ENCODE measurements at places on chromosomes 12 and 14. TPM values are rescaled to one million over a fixed set of nuclear protein-coding genes. Genes with fewer than 3 reads are reported as not detected.
A peak's percentile ranks its signal among the peaks of the same experiment; 100 is the strongest.

The SAMD15 gene
- total RNA-seq = 0.83 TPM

DNA sequence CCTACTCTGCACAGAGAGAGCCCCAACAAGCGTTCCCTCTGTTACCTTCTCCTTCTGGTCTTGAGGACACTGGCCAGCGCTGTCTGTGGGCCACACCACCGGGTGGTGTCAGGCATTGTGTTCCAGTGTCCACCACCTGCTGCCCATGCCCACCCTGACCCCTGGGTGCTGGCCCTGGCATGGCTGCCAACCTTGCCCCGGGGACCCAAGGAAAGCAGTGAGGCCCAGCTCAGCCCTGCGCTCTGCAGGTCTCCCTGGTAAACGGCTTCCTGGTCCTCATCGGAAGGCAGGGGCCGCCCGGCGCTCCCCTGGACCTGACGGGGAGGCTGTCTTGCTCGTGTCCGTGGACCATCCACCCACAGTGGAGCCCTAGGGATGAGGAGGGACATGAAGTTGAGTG is 21.8 kb upstream of the MEG3 start:
- H3K4me3 ChIP-seq = no peak overlapping the region
- H3K4me1 ChIP-seq = no peaks in the 10 kb centered on the region
- H3K27ac ChIP-seq = no peak overlapping the region
- H3K36me3 ChIP-seq = peaks cover 13% of the 10 kb centered on the region

- DNase-seq = no peak
- H3K36me3 ChIP-seq = peaks cover 5% of the 10 kb centered on the region
- peaks cover 2% of the 10 kb centered on the region for H3K27me3 ChIP-seq
- H3K4me1 ChIP-seq = peaks cover 17% of the 10 kb centered on the region
- no peak overlapping the region for H3K4me3 ChIP-seq
- no peak overlapping the region for H3K27ac ChIP-seq
Observed at GRCh38 chr12:116558280-116559161, 660 bp upstream of the MAP1LC3B2 start.

- H3K36me3 ChIP-seq = no peaks in the 10 kb centered on the region
- H3K27me3 ChIP-seq = no peaks in the 10 kb centered on the region
- no peak overlapping the region for H3K27ac ChIP-seq
- no peak for DNase-seq
- H3K4me1 ChIP-seq = no peaks in the 10 kb centered on the region
- H3K4me3 ChIP-seq = no peak overlapping the region
Observed at GRCh38 chr14:85912141-85912540, 382.2 kb downstream of the FLRT2 start.

GRCh38 chr12:5571115-5571514 is 139.2 kb downstream of the NTF3 start:
- no peak overlapping the region for H3K27ac ChIP-seq
- H3K4me3 ChIP-seq = no peak overlapping the region
- peaks cover 27% of the 10 kb centered on the region for H3K4me1 ChIP-seq

- H3K4me1 ChIP-seq = no peaks in the 10 kb centered on the region
- H3K4me3 ChIP-seq = no peak overlapping the region
- peaks cover 2% of the 10 kb centered on the region for H3K27me3 ChIP-seq
- no peak overlapping the region for H3K27ac ChIP-seq
Observed at GRCh38 chr14:39576258-39576657, 144.0 kb upstream of the FBXO33 start.

- peak overlapping the region; percentile 91 for H3K27ac ChIP-seq
Observed at GRCh38 chr14:56339855-56340701, 221.9 kb downstream of the PELI2 start.

DNA sequence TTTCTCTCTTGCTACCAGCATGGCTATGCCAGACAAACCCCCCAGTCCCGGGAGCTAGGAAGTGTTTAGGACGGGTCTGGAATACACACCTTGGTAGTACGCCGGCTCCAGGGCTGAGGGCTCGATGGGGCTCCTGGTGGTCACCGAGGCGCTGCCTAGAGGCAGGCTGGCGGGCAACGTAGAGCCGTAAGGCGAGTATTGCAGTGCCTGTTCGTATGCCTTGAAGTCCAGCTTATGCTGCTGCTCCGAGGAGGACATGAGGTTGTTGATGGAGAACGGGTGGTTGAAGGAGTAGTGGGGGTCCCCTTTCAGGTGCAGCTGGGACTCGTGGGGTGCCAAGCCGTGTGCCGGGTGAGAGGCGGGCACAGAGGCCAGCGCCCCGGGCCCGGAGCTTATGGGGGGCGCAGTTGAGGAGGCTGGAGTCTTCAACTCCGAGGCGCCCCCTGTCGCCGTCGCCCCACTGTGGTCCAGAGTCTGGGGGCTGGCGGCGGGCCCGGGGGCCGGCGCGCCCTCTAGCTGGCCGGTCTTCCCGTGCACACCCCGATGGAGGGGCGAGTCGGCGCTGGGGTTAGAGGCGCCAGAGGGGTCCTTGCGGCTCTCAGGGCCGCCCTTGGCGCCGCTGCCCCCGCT is 3.6 kb downstream of the FOXA1 start:
- no peak for DNase-seq
- peaks cover 59% of the 10 kb centered on the region for H3K4me1 ChIP-seq

DNA sequence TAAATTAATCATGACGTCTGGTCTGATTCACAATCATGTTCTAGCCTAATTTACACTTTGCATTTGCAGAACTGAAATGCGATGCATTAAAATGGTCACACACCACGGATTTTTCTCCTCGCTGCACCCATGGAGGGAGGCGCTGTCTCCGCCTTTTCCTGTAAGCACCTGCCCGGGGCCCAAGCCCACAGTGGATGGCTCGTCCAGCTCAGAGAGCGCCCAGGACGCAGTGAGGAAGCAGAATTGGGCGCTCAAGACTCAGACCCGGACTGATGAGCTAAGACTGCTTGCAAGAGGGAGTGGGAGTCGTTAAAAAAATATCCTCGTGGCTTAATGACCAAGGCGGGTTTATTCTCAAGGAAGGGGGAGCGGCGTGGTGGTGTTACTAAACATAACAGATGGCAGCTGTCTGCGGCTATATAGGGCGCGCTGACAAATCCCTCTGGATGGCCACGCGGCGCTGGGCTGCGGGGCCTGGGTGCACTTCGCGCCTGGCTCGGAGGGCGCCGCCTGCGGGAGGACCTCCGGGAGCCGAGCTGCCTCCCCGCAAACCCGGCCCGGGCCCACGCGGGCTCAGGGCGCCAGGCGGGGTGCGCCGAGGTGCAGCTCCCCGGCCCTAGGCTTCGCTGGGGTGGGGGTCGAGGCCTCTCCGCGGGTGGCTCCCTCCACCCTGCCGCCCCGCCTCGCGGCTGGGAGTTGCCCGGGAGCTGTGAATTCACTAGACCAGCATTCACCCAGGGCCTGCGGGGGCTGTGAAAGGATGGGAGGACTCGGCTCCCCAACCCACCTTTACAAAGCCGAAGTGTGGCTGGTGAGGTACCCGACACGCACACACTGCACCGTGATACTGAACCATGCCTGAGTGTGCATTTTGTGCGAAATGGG is 78.7 kb downstream of the PPM1A start:
- no peak overlapping the region for H3K27ac ChIP-seq
- H3K27me3 ChIP-seq = peaks cover 32% of the 10 kb centered on the region
- no peak overlapping the region for H3K4me3 ChIP-seq
- no peak for DNase-seq

GRCh38 chr12:30945443-30946164 is 19.1 kb downstream of the TSPAN11 start:
- H3K27me3 ChIP-seq = peaks cover 15% of the 10 kb centered on the region
- no peaks in the 10 kb centered on the region for H3K36me3 ChIP-seq
- DNase-seq = no peak
- no peaks in the 10 kb centered on the region for H3K4me1 ChIP-seq
- no peak overlapping the region for H3K27ac ChIP-seq

DNA sequence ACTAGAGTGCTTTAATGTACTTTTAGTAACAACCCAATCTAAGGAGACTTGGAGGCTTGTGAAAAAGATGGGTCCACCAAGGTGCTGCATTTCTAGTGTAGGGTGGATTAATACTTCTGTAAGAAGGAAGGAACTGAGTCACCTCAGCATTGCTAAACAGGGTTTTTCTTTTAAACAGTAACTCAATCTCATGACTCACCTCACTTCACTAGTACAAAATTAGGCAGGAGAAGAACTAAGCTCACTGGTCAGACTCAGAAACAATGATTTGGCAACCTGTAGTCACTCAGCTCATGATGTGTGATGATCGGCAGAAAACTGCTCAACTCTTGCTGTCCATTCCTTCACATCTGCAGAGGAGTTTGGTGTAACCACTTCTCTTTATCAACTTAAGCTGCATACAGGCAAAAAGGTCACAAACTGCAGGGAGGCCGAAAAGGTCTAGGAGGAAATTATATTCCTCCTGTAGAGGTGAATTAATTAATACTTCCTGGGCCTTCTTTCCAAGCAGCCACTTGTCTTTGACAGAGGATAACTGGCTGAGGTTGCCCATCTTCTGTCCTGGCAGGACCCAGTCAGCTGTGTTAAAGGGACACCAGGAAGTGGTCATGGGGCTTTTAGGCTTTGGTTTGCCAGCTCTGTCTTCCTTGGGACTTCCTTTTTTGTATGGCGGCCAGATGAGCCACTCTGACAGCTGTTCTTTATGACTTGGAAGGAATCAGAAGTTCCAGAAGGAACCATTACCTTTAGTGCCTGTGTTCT is 466.9 kb downstream of the FUT8 start:
- no peaks in the 10 kb centered on the region for H3K27me3 ChIP-seq
- DNase-seq = peak; percentile 23
- H3K4me3 ChIP-seq = no peak overlapping the region
- peaks cover 12% of the 10 kb centered on the region for H3K4me1 ChIP-seq

All from HFFc6 (cell line).